ENCODE measurements at places on chromosomes 12 and 14. TPM values are rescaled to one million over a fixed set of nuclear protein-coding genes. Genes with fewer than 3 reads are reported as not detected.
A peak's percentile ranks its signal among the peaks of the same experiment; 100 is the strongest.

Gene RNASE3
- total RNA-seq = not detected

- no peak for DNase-seq
Measured at GRCh38 chr14:99616832-99617800, 13.1 kb upstream of the CCDC85C start.

- DNase-seq = no peak
Measured at GRCh38 chr14:65637780-65638179, 225.2 kb downstream of the FUT8 start.

Gene HOXC12
- total RNA-seq = not detected

DNA sequence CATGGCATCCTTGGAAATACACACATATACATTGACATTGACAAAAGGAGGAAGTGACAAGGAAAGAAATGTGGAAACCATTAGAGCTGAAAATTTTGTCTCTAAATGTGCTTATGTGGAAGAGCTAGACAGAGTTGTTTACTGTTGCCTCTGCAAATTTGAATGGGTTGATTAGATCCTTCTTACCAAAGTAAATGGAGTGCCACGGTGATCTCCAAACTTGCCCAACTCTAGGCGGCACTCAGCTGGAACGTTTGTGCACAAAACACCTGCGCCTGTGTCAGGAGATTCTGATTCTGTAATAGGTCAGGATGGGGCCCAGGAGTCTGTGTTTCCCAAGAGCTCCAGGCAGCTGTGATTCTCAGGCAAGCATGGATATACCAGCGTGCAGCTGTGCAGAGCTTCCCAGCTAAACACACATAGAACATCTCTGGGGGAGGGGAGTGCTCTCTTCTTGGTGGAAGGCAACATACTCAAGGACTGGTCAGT lies 77.8 kb upstream of the BDKRB2 start:
- peak; percentile 32 for DNase-seq

Gene MGAT4C
- 0.65 TPM for total RNA-seq

DNA sequence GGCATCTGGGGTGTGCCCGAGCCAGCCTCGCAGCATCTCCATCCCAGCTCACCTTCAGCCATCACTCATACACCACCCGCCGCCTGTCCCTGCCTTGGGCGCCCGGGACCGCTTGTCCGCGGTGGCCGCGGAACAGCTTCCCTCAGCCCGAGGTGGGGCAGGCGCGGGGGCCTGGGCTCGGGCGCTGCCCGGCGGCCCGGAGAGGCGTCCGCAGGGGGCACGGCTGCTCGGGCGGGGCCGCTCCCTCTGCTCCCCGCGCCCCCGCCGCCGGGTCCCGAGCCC lies 430 bp downstream of the SLC41A2 start:
- no peak for DNase-seq

DNA sequence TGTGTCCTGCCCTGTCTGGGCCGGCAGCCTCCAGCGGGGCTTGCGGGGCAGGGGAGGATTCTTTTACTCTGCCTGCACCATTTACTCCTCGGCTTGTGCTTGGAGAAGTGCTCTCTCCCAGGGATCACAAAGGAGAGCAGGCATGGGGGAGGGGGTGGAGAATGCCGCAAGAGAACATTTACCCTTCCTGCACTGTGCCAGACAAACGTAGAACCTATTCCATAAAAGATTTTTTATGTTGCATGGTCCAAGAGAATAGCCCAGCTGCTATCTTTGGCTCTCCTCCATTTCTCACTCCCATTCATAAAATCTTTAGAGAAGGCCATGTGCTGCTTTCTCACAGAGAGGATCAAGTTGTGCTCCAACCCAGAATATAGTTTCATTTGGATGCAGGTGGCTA lies 159.4 kb downstream of the SPTSSA start:
- DNase-seq = no peak

Measured in osteocyte (in vitro differentiated cells).